ENCODE measurements at places on chromosomes 12 and 14. TPM values are rescaled to one million over a fixed set of nuclear protein-coding genes. Genes with fewer than 3 reads are reported as not detected.

- H3K27ac ChIP-seq = no peak overlapping the region
- no peaks in the 10 kb centered on the region for H3K36me3 ChIP-seq
- H3K27me3 ChIP-seq = no peaks in the 10 kb centered on the region
- H3K4me3 ChIP-seq = no peak overlapping the region
- no peaks in the 10 kb centered on the region for H3K4me1 ChIP-seq
These were observed 156.8 kb upstream of the TMEM260 start for GRCh38 chr14:56422703-56423213.

Gene KLHL33
- total RNA-seq = 0.39 TPM

DNA sequence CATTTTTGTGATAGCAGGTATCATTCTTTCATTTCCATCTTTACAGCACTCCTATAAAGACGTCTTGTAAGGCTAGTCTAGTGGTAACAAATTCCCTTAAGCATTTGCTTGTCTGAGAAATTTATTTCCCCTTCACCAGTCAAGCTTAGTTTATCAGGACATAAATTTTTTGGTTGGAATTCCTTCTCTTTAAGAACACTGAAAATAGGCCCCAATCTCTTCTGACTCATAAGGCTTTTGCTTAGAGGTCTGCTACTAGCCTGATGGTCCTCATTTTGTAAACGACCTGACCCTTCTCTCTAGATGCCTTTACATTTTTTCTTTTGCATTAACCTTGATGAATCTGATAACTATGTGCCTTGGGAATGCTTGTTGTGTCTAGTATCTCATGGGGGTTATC lies 20.3 kb downstream of the OLR1 start:
- H3K27me3 ChIP-seq = no peaks in the 10 kb centered on the region
- no peak for DNase-seq
- no peak overlapping the region for H3K27ac ChIP-seq
- H3K36me3 ChIP-seq = no peaks in the 10 kb centered on the region

DNA sequence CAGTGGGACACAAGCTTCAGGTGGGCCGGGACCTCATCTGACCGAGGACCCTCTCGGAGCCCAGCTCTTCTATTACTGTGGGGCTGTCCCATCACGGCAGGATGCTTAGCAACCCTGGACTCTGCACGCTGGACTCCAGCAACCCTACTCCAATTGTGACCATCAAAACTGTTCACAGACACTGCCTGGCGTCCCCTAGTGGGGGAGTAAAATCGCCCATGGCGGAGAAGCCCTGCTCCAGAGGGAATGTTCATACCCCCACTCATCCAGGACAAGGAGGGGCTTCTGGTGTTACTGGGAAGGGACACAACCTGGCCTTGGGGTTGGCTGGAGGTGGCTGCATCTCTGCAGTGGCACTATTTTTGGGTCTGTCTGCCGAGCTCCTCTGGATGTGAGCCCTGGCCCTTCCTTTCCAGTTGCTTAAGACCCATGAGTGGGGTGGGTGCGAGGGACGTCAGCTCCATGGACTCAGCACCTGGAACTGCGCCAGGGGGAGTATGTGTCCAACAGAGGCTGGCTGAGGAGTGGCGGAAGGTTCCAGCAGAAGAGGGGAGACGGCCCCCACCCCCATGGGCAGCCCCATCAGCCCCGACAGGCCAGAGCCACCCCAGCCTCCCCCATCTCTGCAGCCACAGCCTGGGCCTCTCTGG lies 103.8 kb downstream of the RFLNA start:
- no peak overlapping the region for H3K27ac ChIP-seq
- no peak overlapping the region for H3K4me3 ChIP-seq
- DNase-seq = peak; percentile 95
- no peaks in the 10 kb centered on the region for H3K36me3 ChIP-seq

GRCh38 chr14:71632440-71632946 lies 299.7 kb upstream of the RGS6 start:
- H3K4me3 ChIP-seq = no peak overlapping the region
- no peaks in the 10 kb centered on the region for H3K4me1 ChIP-seq
- no peaks in the 10 kb centered on the region for H3K36me3 ChIP-seq
- no peak overlapping the region for H3K27ac ChIP-seq

Gene AICDA
- total RNA-seq = not detected

DNA sequence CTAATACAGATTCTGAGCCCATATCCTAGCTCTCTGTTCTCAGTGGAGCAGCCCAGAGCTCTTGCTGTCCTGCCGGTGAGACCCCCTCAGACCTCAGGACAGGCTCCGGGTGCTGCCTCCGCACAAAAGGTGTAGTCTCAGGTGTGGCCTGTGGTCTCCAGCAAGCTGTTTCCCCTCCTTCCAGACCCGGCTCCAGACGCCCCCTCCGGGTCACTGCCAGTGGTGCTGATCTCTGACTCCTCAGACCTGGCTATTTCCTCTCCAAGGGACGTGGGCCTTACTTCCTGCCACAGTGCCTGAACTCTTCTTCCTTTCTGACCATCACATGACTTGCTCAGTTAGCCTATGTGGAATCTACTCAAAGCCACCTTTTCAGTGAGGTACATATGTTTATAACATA lies 337.5 kb downstream of the GLT1D1 start:
- peaks cover 2% of the 10 kb centered on the region for H3K27me3 ChIP-seq
- H3K27ac ChIP-seq = no peak overlapping the region
- no peak for DNase-seq
- no peaks in the 10 kb centered on the region for H3K4me1 ChIP-seq
- no peaks in the 10 kb centered on the region for H3K36me3 ChIP-seq

Gene NRIP2
- 7.8 TPM for total RNA-seq

Gene MARS1
- 117 TPM for total RNA-seq

- H3K27me3 ChIP-seq = no peaks in the 10 kb centered on the region
- H3K4me1 ChIP-seq = peaks cover 3% of the 10 kb centered on the region
These were observed 14.7 kb upstream of the HIGD1C start for GRCh38 chr12:50937653-50938052.

- H3K36me3 ChIP-seq = peaks cover 3% of the 10 kb centered on the region
- no peak overlapping the region for H3K4me3 ChIP-seq
- H3K27ac ChIP-seq = no peak overlapping the region
These were observed 22.6 kb downstream of the SUDS3 start for GRCh38 chr12:118398940-118399339.

GRCh38 chr14:103257211-103257962 lies 76.7 kb upstream of the EIF5 start:
- H3K4me1 ChIP-seq = no peaks in the 10 kb centered on the region
- no peaks in the 10 kb centered on the region for H3K36me3 ChIP-seq
- no peak overlapping the region for H3K27ac ChIP-seq
- no peaks in the 10 kb centered on the region for H3K27me3 ChIP-seq
- H3K4me3 ChIP-seq = no peak overlapping the region

- no peak overlapping the region for H3K27ac ChIP-seq
- H3K36me3 ChIP-seq = no peaks in the 10 kb centered on the region
- no peak for DNase-seq
- no peaks in the 10 kb centered on the region for H3K4me1 ChIP-seq
- H3K4me3 ChIP-seq = no peak overlapping the region
- no peaks in the 10 kb centered on the region for H3K27me3 ChIP-seq
These were observed 209.8 kb downstream of the PELI2 start for GRCh38 chr14:56328021-56328420.

DNA sequence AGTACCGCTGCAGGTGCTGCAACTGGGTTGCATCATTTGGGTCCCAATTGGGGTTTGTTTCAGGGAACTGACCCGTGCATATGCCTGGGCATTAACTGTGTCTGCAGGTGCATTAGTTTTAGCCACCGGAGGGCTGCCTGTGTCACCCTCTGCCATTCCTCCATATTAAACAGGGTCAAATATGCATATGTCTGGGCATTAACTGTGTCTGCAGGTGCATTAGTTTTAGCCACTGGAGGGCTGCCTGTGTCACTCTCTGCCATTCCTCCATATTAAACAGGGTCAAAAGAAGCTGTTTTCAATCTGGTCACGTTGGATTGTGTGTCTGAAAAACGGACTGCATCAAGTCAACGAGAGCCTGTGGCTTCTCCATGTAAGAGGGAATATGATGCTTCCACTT lies 1317.0 kb downstream of the TMEM121 start:
- no peak for DNase-seq
- H3K4me3 ChIP-seq = no peak overlapping the region
- no peaks in the 10 kb centered on the region for H3K36me3 ChIP-seq
- no peaks in the 10 kb centered on the region for H3K4me1 ChIP-seq
- H3K27me3 ChIP-seq = no peaks in the 10 kb centered on the region

Gene AQP2
- total RNA-seq = 0.21 TPM

Gene AQP6
- total RNA-seq = not detected

DNA sequence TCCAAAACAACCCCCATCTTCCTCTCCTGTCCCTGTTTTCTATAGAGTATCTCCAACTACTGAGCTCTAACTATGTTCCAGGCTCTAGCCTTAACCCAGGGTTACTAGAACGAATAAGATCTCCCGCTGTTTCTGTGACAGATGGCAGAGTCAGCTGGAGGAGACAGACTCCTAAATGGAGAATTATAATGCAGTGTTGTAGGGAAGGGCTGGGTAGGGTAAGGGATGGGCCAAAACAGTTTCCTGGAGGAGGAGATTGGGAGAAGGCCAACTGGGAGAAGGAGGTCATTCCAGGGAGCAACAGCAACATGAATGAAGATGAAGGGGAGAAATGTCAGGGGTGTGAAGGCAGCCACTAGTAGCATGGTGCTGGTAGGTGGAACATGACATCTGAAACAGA lies 73.4 kb upstream of the ANO4 start:
- no peak for DNase-seq
- no peaks in the 10 kb centered on the region for H3K36me3 ChIP-seq
- no peaks in the 10 kb centered on the region for H3K4me1 ChIP-seq
- no peak overlapping the region for H3K27ac ChIP-seq
- no peak overlapping the region for H3K4me3 ChIP-seq
- no peaks in the 10 kb centered on the region for H3K27me3 ChIP-seq

GRCh38 chr12:119181944-119182343 lies 3.2 kb downstream of the HSPB8 start:
- no peaks in the 10 kb centered on the region for H3K36me3 ChIP-seq
- H3K4me3 ChIP-seq = peak overlapping the region; percentile 87
- H3K27ac ChIP-seq = peak overlapping the region; percentile 42
- no peak for DNase-seq
- no peaks in the 10 kb centered on the region for H3K27me3 ChIP-seq

GRCh38 chr12:55642669-55643068 lies 6.0 kb downstream of the OR10P1 start:
- no peaks in the 10 kb centered on the region for H3K4me1 ChIP-seq
- no peaks in the 10 kb centered on the region for H3K36me3 ChIP-seq
- no peak for DNase-seq

Gene CELA1
- not detected for total RNA-seq

Gene ARHGAP9
- total RNA-seq = 16.2 TPM

DNA sequence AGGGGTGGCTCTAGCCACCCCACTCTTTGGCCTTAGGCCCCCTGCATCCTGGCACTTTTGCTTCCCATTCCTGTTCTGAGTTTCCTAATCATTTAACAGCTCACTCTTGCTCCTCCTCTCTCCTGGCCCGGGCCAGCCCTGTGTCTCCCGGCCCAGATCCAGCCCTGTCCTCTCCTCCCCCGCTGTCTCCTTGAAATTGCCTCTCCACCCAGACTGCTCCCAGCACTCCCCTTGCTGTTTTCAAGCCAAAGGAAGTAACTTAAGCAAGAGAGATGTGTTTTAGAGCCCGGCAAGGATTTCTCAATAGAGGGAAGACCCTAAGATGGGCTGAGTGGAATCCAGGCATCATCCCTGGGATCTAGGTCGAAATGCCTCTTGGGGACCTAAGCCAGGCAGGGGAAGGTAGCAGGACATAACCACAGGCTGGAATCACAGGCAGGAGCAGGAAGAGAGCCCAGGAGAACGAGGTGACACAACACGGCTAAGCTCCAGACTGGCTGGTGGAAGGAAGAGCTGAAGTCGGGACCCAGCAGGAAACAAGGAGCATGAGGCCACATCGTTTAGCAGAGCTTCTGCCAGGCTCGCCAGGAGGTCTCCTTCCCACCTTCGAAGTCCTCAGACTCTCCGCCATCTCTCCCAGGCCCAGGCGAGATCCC lies 2.0 kb upstream of the LRP1-AS start:
- H3K36me3 ChIP-seq = peaks cover 9% of the 10 kb centered on the region
- peak overlapping the region; percentile 68 for H3K27ac ChIP-seq
- H3K4me3 ChIP-seq = no peak overlapping the region
- peaks cover 8% of the 10 kb centered on the region for H3K4me1 ChIP-seq

Gene AJUBA
- 12.9 TPM for total RNA-seq

- no peaks in the 10 kb centered on the region for H3K4me1 ChIP-seq
- H3K27me3 ChIP-seq = no peaks in the 10 kb centered on the region
- H3K4me3 ChIP-seq = no peak overlapping the region
- DNase-seq = no peak
- no peak overlapping the region for H3K27ac ChIP-seq
These were observed 42.8 kb downstream of the NOS1 start for GRCh38 chr12:117318591-117318990.

- no peaks in the 10 kb centered on the region for H3K27me3 ChIP-seq
- H3K36me3 ChIP-seq = peaks cover 6% of the 10 kb centered on the region
- H3K27ac ChIP-seq = no peak overlapping the region
These were observed 24.8 kb downstream of the SLC39A9 start for GRCh38 chr14:69423279-69423678.

DNA sequence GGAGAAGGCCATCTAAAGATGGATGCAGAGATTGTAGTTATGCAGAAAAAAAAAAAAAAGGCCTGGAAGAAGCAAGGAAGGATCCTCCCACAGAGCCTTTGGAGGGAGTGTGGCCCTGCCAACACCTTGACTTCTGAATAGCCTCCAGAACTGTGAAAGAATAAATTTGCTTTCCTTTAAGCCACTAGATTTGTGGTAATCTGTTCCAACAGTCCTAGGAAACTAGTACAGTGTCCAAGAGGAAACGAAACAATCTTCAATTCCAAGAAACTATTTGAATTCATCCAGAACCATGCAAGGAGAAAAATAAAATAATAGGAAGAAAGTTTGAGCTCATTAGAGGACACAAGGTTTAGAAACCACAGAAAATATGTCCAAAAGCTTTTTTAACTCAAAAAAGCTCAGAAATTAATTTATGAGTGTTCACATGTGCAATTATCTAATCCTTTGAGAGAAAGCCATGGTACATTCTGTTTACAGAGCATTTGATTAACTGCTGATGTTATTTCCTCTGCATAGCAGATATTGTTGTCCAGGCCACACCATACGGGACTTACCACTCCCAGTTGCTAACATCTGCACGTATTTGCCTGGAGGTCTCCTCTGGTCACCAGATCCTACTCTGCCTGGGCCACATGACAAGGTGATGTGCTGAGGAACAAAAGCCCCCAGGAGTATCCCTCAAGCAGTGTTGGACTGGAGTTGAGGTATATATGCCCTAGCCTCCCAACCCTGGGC lies 30.0 kb upstream of the STAB2 start:
- H3K27me3 ChIP-seq = peaks cover 3% of the 10 kb centered on the region
- H3K27ac ChIP-seq = no peak overlapping the region
- no peak for DNase-seq

Gene CHGA
- not detected for total RNA-seq
